Activated naive CD4-positive, alpha-beta T cell (primary cell): ENCODE measurements at places on chromosomes 1 and 21.

GRCh38 chr1:154406886-154407197 lies 1.7 kb downstream of the IL6R start:
- DNase-seq: no peak

DNA sequence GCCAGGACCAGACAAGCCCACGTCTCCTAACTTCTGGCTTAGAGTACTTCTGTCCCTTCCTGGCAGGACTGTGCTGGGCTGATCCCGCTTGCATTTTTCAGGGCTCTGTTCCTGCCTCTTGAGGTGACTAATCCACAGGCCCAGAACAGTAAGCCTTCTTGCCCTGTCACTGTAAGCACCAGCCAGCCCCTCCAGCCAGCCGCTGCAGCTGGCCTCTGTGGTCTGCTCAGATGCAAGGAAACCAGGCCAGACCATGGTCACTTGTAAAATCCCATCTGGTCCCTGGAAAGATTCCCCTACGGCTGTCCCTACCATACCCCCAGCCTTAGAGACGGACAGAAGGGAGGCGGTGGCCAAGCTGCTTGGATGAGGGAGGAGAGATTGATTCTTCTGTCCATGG lies 74.2 kb downstream of the KIRREL1 start:
- no peak for DNase-seq

GRCh38 chr21:42300045-42300583 lies 15.1 kb downstream of the TFF3 start:
- no peak for DNase-seq

DNA sequence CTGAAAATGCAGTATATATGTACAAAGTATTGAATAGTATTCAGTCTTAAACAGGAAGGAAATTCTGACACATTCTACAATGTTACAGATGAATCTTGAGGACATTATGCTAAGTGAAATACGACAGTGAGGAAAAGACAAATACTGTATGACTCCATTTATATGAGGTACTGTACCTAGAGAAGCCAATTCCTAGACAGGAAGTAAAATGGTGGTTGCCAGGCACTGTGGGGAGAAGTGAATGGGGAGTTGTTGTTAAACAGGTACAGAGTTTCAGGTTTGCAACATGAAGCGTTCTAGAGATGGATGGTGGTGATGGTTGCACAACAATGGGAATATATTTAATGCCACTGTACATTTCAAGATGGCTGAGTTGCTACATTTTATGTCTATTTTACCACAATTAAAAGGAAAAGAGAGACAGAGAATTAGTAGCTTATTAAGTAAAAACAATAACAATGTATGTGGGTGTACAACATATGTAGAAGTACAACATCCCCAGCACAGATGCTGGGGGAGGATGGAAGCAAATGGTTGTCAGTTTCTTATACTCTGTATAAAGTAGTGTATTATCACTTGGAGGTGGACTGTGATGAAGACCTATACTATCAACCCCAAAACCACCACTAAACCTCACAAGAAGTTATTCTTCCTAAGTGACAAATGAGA lies 3.9 kb upstream of the RAB4A start:
- DNase-seq: no peak

DNA sequence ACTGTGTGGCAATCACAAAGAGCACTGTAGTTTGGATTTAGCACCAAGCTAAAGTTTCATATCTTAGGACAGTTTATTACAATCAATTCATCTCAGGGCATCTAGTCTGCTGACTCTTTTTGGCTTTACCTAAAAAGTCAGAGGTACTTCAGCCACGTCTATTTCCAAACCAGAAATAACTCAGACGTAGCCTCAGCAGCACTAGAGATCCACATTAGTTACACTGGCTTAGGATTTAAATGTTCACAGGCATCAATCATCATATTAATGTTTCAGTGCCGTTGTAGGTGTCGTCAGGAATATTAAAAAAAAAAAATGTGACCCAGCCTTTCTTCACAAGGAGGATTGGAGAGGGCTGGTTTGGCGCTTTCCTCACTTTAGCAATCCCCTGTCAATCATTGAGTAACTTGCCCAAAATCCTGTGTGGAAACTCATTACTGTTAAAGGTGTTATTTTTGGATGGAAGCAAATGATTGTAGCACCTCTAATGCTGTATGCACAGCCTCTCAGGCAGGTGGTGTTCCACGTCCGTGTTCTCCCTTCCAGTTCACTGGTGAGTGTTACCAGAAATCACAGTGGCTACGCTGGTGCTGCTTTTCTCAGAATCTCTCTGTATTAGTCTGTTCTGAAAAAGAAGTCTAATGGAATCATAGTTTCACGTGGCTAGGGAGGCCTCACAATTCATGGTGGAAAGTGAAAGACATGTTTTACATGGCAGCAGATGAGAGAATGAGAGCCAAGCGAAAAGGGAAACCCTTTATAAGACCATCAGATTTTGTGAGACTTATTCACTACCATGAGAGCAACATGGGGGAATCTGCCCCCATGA lies 45.4 kb downstream of the NEK7 start:
- DNase-seq: no peak

- peak; percentile 35 for DNase-seq
Observed at GRCh38 chr1:203629507-203630082, 3.0 kb downstream of the ATP2B4 start.

DNA sequence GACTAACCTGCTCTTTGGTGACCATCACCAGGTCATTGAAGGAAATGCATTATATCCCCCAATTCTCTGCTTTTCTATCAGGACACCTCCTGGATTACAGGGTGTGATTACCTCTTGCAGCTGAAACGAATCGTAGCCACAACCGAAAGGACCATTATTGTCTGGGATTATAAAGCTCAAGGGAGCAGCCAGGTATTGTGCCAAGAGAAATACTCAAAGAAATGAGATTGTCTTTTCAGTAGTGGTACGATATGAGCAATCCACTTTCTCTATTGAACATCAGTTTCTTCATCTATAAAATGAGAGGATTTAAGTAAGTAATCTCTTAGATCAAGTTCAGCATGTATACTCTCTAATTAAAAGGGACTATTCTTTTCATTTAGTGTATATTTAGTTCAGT lies 27.3 kb downstream of the WDR64 start:
- DNase-seq: no peak

DNA sequence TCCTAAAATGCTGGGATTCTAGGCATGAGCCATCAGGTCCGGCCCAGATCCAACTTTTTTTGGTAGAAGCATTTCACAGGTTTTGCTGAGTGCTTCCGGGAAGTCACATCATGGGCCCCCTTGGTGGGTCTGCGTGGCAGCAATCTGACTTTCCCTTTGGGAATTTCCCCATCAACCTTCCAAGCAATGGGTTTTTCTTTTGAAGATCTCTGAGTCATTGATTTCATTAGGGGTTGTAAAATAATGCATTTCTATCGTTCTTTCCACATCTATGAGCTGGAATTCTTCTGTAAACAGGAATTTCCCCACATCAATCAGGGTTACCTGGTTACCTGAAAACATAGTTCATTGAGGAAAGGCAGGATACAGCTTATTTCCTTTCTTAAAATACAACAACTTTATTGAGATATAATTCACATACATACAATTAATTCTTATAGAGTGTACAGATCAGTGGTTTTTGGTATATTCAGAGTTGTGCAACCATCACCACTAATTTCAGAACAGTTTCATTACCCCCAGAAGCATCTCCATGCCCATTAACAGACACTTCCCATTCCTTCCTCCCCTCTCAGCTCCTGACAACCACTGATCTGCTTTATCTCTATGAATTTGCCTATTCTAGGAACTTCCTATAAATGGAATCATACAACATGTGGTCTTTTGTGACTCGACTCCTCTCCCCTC lies 9.9 kb upstream of the ZBTB17 start:
- DNase-seq: no peak

GRCh38 chr21:43872531-43873197 lies 7.6 kb downstream of the AGPAT3 start:
- DNase-seq: no peak

GRCh38 chr21:46624050-46624449 lies 11.4 kb upstream of the PRMT2 start:
- no peak for DNase-seq

GRCh38 chr21:38626306-38626705 lies 128.0 kb upstream of the ERG start:
- DNase-seq: no peak

DNA sequence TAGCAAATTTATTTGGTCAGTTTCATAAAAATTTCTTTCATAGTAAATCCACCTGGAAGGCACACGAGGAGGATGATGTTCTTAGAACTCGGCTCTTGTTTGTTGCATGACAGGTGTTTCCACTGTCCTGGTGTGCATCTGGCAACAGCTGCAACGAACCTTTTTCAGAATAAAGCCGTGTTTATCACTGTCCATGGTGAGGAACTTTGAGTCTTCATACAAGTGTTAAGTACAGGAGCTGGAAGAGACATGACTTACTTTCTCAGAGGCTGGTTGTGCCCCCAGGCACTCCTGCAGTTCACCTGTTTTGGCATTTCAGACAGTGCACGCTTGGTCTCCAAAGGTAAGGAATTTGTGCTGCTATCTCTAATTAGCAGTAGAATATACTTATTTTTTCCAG lies 97.1 kb downstream of the ADAMTS1 start:
- no peak for DNase-seq

DNA sequence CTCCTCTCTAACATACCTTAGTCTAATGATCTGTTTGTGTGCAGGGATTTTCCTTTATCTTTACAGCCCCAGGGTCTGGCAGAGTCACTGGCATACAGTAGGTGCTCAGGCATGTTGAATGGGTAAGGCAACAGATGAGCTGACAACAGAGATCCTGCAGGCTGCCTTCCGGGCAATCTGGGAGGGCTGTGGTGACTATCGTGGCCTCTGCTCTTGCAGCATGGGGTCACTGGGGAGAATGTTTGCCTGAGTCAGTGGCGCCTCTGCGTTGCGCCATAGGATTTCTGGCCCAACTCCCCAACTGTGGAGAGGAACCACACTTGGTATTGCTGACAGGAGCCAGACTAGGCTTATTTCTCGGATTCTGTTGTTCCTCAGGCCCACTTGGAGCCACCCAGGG lies 93.8 kb downstream of the LAMC2 start:
- no peak for DNase-seq

GRCh38 chr1:117260761-117261423 lies 50.2 kb upstream of the VTCN1 start:
- DNase-seq: no peak

DNA sequence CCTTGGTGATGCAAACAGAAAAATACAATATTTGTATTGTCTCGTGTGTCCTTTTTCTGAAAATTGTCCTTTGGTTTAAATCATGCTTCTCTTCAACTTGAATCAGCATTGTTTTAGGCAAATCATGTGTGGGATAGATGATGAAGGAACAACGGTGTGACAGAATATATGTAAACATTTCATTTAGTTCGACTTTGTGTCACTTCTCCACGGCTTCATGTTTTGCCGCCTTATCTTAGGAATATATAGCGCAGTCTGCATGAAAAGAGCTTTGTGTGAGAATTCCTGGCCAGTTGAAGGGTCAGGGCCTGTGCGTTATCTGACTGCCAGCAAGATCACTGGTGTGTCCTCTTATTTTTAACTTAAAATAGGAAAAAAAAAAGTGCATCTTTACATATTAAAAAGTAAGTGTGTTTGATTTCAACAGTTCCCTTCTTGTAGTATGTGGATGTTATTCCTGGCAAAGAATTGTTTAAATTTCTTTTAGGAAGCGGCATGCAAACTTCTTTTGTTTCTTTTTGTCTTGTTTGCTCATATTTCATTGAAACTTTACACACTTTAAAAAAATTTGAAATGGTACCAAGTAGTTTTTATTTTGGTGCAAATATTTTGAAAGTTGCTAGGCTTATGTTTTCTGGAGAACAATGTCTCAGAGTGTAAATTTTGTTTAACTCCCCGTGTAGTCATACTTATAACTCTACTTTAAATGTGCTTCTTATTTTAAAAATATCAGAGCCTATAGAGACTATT lies 465.2 kb downstream of the USP25 start:
- DNase-seq: no peak

- DNase-seq: no peak
Observed at GRCh38 chr21:42006765-42007164, 3.4 kb downstream of the ZBTB21 start.

DNA sequence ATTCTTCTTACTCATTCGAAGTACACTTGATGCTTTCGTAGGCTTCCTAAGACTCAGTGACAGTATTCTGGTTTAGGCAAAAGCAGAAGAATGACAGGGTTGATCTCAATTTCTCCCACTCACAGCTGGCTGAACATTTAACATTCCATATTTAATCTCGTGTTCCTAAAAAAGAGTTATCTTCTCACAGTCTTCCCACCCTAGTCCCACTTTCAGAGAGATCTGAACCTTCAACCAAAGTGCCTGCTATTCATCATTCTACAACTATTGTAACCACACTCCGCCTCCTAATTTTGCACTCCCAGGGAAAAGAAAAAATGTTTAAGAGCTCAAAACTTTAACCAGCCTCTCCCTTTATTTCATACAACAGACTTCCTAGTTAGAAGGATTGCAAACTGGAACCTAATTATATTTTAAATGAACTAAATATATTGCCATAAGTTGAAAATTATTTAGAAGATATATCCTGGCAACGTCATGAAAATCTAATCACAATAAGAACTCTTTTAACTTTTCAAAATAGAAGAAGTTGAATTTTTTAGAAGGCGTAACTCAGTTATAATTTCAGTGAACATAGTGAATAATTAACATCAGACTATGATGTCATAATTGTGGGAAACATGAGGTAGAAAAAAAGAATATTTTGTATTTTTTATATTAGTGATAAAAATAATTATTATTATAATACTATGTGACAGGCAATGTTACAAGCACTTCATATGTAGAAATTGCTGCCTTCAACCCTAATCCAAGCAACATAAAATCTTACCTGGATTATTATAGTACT lies 540.9 kb upstream of the ADGRL2 start:
- no peak for DNase-seq

DNA sequence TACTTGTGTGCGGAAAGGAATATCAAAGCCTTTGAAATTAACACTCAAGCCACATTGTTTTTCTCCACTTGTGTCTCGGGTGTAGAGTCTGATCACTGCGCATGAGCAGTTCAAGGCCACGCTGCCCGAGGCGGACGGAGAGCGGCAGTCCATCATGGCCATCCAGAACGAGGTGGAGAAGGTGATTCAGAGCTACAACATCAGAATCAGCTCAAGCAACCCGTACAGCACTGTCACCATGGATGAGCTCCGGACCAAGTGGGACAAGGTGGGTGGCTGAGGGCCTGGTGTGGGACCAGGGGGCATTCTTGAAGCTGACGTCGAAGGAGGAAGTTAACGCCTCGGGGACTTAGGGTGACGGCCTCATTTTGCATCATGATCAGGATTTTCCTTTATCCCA lies 43.7 kb upstream of the MTR start:
- no peak for DNase-seq

- DNase-seq: no peak
Observed at GRCh38 chr1:238153939-238154338, 263.2 kb upstream of the ZP4 start.

DNA sequence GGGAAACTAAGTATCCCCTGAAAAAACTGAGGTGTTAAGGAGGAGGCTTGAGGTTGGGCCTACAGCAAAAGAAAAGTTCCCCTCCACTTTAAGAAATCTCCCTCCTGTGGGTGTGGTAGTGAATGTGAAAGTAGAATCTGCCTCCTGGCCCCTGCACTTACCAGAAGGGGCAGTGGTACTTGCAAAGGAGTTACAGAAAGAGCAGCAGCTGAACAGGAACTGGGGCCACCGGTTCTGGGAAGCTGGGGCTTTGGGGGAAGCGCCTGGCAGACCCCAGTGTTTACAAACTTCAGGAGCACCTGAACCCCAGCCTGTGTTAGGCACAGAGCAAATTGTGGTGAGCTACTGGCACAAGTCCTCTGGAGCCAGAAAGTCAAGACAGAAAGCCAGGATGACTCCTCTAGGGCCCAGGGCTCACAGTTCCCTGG lies 250.2 kb upstream of the FGGY start:
- DNase-seq: no peak
